ENCODE measurements at places on chromosomes 7 and 10.

GRCh38 chr7:15709978-15710377, 23.5 kb upstream of the MEOX2 start:
- DNase-seq: no peak

- DNase-seq: no peak
Measured at GRCh38 chr7:46660402-46660980, 739.4 kb upstream of the IGFBP3 start.

DNA sequence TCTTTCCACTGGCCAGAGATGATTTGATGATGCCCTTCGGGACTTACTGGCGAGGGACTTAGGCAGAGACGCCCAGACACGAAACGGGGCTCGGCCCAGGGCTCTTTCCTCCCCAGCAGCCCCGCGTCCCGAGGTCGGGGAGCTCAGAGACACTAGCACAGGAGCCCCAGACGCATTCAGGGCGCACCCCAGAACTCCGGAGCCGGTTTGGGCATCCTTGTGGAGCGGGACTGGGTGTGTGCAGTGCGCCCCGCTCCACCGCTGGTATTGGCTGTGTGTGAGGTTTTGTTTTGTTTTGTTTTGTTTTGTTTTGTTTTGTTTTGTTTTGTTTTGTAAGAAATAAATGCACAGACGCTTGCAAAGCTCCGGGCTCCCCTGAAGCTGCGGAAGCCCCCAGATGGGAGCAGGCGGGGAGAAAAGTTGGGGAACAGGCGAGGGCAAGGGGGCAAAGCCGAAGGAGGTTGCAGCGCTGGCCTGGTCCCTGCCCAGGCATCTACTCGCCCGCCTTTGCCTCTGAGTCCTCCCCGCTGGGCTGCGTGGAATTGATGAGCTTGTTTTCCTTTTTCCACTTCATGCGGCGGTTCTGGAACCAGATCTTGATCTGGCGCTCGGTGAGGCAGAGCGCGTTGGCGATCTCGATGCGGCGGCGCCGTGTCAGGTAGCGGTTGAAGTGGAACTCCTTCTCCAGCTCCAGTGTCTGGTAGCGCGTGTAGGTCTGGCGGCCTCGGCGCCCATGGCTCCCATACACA, 1.9 kb upstream of the HOXA5 start:
- DNase-seq: no peak

DNA sequence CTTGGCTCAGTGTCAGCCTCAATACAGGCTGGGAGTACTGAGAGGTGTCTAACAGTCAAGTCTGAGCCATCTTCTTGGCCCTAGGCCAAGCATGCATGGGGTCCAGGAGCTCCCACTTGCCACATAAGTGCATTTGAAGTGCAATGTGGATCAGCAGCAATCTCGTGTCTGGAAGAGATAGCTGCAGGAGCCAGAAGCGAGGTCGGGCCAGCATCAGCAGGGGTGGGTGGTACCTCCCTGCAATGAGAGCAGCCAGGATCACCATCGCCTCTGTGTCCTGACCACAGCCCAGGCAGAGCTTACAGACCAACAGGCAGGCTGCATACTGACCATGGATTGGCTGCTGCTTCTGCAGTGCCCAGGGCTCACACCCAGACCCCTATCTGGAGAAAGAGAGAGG, 83.0 kb upstream of the CXCL12 start:
- DNase-seq: no peak

DNA sequence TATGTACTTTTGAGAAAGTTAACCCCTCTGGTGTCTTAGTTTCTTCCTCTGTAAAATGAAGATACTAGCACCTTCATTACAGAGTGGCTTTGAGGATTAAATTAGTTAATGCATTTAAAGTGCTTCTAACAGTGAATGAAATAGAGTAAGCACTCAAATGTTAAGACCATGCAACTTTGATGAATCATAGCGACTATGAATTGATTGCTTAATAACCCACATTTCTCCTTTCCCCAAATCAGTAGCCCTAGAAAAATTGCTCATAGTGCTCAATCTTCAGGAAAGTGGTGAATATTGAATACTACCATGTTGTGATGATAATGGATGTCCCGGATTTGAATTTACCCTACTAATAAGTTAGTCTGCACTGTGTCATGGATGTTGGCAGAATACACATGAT, 48.1 kb downstream of the CD36 start:
- DNase-seq: no peak

DNA sequence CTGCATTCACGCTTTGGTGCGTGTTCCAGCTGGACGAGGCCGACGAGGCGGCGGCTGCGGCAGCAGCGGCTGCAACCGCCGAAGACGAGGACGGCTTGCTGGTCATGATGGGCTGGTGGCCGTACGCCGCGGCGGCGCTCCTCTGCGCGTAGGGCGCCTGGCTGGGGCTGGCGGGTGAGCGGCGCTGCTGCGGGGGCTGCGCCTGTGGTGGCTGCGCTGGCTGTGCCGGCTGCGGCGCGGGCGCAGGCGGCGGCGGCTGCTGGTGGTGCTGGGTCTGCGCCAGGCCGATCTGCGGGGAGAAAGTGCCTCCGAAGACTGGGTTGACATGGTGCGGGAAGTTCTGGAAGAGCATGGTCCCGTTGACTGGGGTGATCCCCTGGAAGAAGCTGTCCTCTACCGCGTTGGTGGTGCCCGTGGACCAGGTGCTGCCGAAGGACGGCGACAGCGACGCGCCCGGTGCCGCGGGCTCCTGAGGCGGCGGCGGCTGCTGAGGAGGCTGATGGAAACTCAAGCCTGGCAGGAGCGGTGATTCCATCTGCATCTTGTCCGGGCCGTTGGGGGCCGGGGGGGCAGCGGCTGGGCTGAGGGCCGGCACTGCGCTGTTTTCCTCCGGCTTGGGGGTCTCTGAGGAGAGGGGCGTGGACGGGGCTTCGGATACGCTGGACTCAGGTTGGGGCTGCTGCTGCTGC, 51.1 kb downstream of the CPEB3 start:
- DNase-seq: no peak

DNA sequence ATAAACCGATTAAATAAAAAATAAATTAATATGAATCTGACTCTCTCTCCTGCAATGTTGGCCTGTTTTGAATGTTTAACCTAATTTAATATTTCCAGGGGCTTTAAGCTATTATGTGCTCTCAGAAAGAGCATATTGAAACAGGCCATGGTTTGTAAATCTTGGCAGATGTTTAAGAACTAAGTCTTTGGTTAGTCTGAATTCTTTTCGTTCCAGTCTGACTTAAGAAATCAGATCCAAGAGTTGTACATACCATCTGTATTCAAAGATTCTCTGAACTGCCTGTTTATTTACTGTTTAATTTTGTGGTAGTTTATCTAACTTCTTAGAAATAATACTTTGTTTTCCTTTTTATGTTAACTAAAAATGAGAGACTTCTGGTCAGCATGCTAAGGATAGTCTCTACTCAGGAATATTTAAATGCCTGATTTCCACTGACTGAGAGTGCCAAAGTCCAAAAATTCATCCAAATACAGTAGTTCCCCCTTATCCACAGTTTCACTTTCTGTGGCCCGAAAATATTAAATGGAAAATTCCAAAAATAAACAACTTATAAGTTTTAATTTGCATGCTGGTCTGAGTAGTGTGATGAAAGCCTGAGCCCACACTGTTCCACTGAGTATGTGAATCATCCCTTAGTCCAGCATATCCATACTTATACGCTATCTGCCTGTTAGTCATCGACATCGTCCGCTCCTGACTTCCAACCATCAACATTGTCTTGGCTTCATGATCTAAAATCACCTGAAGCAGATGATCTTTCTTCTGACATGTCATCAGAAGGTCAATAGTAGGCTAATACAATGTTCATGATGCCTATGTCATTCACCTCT, 238.1 kb upstream of the CSTF2T start:
- DNase-seq: no peak

GRCh38 chr7:84181628-84182027, 13.0 kb downstream of the SEMA3A start:
- no peak for DNase-seq

GRCh38 chr7:17075601-17076255, 193.9 kb upstream of the AGR3 start:
- no peak for DNase-seq
